Stimulated activated CD8-positive, alpha-beta memory T cell treated with anti-CD3 and anti-CD28 coated beads, Interleukin-4, amount 100 ng/mL, for 4 hours (primary cell): ENCODE measurements at places on chromosomes 4 and X.

DNA sequence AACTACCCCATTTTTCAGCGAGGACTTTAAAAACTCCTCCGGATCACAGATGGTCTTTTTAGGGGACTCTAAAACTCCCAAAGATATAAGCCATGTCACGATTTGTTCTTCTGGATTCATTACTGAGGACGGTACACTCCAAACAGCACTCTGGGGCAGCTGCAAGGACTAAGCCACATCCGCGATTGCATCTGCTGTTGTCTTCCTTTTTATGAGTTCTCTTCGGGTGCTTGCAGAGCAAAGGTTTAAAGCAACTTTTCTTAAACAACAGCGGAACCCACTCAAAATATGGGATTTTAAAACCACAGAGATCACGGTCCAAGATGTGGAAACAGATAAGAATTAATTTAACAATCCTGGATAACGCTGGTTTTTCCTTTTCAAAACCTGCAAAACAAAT lies at the start of gene ARHGEF6:
Gene ARHGEF6 (minus strand): TSS at position 170 of the 400 bp plus-strand sequence. CDS start 50 bp downstream, at position 120.
- DNase-seq = no peak

DNA sequence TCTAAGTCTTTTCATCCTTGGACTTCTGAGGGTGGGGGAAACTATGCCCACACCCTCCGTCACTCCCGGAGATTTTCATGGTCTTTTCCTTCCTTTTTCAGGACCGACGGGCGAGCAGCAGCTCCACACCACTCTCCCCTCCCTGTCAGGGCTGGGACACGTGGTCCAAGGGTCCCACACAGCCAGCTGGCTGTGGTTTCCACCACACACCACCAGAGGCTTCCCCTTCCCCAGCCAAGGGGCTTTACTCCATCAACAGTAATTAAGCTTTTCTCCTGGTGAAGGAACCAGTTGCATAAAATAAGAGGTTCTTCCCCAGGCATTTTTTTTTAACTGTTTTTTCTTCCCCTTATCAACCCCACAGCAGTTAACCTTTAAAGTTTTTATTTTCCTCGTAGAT lies 453.9 kb downstream of the GPAT3 start:
- DNase-seq = no peak

- DNase-seq = no peak
Measured at GRCh38 chr4:857461-857860, 31.5 kb upstream of the CPLX1 start.

GRCh38 chr4:86500527-86500926 lies 93.6 kb upstream of the PTPN13 start:
- DNase-seq = no peak

- DNase-seq = no peak
Measured at GRCh38 chr4:129581305-129581704, 485.4 kb downstream of the C4orf33 start.

DNA sequence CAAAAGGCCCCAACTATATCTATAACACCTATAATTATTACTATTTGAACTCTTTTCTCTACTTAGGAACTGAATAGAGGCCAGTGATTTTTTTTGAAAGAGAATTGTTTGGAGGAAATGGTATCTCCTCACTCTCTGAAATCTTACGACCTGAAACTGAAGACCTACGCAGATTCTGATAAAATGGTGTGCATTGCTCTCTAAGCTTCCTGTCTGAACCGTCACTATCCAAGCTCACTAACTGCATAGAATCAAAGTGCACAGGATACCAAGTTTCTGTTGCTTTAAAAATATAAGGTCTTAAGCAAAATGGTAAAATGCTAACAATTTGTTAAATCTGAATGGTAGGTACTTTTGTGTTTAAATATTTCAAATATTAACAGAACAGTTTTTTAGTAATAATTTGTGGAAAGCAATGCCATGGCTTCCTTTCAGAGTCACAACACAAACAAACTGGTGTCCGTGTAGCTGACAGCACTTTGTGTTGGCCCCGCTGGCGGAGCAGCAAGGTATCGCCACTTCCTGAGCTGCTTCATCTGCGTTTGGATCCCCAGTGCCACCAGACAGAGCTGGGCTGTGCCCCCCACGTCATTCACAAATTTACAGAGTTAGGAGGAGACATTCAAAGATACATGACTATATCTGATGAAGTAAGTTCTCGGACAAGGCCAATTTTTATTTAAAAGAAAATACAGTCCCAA lies 313.9 kb downstream of the FBXW7 start:
- DNase-seq = no peak

DNA sequence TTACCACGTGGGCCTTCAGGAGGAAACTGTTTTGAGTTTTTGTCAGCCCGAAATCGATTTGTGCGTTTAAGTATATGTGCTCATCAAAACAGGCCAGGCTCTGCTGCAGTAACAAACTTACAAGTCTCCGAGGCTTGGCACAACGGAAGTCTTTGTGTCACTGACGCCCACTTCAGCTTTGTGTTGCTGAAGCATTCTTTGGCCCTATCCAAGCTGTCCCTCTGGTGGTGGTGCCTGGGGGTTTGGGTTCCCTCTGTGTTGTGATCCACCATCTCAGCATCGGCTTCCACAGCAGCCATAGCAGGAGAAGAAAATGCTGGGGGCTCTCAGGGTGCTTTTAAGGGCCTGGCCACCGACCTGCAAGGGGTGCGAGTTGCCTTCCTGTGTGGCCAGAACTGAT lies 176.4 kb downstream of the PTTG2 start:
- DNase-seq = no peak

- DNase-seq = no peak
Measured at GRCh38 chrX:8034058-8034457, 106.8 kb upstream of the PNPLA4 start.

DNA sequence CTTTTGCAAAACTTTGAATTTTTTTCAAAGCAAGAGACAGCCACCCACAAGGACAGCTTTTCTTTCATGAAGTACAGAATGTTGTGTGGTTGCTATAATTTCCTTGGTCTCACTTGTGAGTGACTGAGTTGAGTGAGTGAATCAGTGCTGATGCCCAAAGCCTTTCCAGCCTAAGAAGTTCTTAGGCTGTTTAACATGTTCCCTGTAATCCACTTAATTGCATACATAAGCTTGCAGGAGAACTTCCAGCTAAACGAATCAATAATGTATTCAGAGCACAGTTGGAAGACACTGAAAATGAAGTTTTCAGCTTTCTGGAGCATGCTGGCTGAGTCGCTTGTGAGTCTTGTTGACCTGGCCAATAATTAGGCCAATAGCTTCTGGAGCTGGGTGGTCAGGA lies 42.0 kb upstream of the GK2 start:
- no peak for DNase-seq

- DNase-seq = no peak
Measured at GRCh38 chr4:187619319-187619718, 376.3 kb upstream of the ZFP42 start.

- DNase-seq = no peak
Measured at GRCh38 chr4:114302472-114302871, 296.1 kb upstream of the UGT8 start.

GRCh38 chr4:86014599-86014998 lies 345.3 kb downstream of the MAPK10 start:
- DNase-seq = no peak

DNA sequence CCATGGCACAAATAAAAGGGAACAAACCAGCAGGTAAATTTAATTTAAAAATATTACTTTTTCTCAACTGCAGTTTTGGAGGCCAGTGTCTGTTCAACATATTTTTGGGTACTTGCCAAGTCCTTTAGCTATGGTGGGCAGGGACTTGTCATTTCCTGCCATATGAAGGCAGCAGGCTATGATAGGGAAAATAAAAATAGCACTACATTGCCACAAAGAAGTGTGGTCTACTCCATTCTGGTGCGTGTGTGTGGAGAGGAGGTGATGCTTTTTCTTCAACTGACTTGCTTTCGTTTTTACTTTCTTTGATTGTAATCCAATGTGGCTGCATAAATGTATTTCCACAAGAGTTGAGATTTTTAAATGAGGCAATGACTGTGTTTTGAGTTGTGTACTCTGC lies 17.2 kb downstream of the GPR174 start:
- peak; percentile 17 for DNase-seq

GRCh38 chr4:37981844-37982720 lies 21.9 kb downstream of the PTTG2 start:
- no peak for DNase-seq

DNA sequence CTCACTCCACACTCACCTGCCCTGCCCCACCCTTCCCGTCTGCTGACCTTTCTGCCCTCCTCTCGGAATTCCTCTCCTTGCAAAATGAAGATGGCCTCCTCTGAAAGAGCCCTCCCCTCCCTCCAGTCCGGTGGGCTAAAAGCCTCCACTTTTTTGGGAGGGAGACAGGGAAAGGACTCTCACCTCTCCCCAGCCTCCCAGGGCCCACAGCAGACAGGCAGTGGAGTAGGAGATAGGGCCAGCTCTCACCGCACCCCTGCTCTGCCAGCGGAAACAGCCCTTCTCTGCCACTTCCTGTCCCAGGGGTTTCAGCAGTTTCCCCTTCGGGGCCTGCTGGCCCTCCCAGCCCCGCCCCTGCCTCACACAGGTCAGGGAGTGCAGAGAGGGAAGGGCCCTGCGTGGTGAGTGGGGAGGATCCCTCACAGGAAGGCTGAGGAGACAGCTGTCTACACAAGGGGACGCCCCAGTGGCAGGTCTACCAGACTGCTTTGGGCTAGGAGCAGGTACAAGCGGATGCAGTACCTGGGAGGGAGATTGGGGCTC lies 18.2 kb downstream of the ELF4 start:
- peak; percentile 41 for DNase-seq

DNA sequence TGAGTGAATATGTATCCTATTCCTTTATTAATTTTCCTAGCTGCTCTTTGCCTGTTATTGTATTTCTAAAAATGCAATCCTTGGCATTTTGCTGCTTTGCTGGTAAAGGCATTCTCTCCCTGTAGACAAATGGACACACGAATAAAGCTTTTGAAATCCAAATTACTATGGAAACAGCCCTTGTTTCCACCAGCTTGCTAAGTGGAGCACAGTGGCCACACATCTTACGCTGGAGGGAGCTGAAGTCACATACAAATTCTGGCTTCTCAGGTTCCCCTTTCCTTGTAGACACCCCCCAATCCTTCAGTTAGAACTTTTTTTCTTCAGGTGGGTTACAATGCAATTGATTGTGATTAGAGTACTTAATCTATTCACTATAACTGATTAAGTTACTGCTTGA lies 66.2 kb downstream of the AGA start:
- DNase-seq = no peak

- no peak for DNase-seq
Measured at GRCh38 chrX:105477351-105477750, 256.9 kb upstream of the TEX13A start.

DNA sequence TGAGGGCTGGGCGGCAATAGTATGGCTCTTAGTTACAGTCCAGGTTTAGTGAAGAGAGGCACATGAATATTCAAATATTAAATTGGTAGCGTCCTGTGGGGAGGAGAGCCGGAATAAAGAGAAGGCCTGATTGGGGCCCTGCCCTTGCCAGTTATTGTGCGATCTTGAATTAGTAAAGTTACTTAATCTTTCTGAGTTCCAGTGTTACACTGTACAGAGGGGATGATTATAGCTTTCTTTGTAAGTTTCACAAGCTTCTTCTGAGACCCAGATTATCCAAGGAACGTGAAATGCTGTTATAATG lies 1.2 kb downstream of the METAP1 start:
- no peak for DNase-seq

- no peak for DNase-seq
Measured at GRCh38 chrX:136635235-136635634, 12.7 kb upstream of the CD40LG start.

DNA sequence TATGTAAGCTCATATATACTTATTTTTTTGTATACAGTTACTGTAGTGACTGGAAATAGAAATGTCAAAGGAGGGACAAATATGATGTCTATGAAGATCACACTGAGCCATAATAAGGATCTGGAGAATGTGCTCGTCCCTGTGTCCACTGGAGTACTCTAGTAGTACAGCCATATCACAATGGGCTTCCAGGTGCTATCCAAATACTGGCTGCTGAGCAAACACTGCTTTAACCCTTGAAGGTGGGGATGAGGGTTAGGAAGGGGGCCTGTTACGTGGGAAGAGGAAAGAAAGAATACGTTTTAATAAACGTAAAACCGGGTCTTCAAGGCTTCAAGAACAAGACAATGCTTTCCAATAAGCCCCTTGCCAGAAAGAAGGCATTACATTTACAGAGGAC lies 29.8 kb upstream of the TMEM150C start:
- no peak for DNase-seq

GRCh38 chr4:155946486-155946885 lies 7.2 kb downstream of the CTSO start:
- no peak for DNase-seq

- no peak for DNase-seq
Measured at GRCh38 chr4:16183604-16184003, 42.7 kb downstream of the TAPT1 start.

DNA sequence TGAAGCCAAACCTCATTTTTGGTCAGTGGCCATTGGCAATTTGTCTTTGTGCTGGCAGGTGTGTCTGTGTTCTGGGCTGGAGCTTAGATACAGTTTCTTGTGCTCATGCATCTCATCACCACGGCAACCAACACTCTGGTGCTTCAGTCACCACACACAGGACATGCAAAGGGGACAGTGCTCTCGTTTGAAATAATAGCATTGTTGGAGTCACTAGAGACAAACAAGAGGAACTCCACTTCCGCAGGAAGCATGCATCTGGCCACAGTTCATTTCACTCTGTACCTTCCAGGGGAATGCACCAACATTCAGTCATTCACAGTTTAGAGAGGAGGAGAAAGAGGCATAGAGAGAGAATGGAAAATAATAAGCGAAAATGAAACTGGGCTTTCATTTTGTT lies 267.4 kb downstream of the ANK2 start:
- DNase-seq = no peak

- no peak for DNase-seq
Measured at GRCh38 chr4:14862891-14863290, 139.4 kb upstream of the CPEB2 start.

DNA sequence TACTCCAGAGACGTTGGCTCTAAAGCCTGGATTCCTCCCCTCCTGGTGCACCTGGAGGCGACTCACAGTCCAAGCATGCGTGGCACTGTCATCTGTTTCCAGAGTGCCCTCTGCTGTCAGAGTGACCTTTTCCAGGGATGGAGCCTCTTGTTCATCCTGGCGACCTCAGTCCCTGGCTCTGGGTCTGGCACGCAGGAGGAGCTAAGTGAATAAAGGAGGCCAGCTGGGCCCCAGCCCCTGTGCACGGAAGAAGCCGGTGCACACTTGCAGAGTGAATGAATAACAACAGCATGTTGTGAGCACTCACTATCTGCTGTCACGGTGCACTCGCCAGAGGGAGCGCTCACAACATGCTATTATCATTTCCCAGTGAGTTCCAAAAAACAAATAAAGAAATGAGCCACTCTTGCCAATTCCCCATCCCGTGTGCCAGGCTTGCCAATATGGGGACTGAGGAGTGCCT lies 27.8 kb upstream of the PSAPL1 start:
- no peak for DNase-seq

GRCh38 chrX:151825007-151825406 lies 87.7 kb upstream of the MAGEA4 start:
- no peak for DNase-seq

DNA sequence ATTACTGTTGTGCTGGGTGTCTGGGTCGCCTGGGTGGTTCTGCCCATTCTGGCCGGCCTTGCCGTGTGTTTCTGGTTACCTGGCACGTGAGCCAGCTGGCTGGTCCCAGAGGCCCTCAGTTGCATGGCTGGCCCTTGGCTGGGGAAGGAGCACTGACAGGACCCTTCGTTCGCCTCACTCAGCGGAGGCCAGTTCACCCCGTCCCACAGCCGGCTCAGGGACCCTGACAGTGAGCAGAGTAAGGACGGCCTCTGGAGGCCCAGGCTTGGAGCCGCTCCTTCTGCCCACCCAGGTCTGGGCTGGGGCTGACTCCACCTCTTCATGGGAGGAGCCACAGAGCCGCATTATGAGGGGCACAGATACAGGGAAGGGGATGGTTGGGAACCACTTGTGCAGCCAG lies 20.3 kb upstream of the HGFAC start:
- no peak for DNase-seq

- DNase-seq = no peak
Measured at GRCh38 chr4:4519297-4519894, 22.5 kb downstream of the STX18 start.
